ENCODE measurements at places on chromosomes 6 and 20. TPM values are rescaled to one million over a fixed set of nuclear protein-coding genes. Genes with fewer than 3 reads are reported as not detected.

- H3K27ac ChIP-seq = no peak overlapping the region
- H3K4me3 ChIP-seq = no peak overlapping the region
- DNase-seq = no peak
- no peaks in the 10 kb centered on the region for H3K36me3 ChIP-seq
- no peaks in the 10 kb centered on the region for H3K4me1 ChIP-seq
Measured at GRCh38 chr6:33172688-33173534, 19.4 kb downstream of the COL11A2 start.

FOXF2 gene
- not detected for total RNA-seq

DNA sequence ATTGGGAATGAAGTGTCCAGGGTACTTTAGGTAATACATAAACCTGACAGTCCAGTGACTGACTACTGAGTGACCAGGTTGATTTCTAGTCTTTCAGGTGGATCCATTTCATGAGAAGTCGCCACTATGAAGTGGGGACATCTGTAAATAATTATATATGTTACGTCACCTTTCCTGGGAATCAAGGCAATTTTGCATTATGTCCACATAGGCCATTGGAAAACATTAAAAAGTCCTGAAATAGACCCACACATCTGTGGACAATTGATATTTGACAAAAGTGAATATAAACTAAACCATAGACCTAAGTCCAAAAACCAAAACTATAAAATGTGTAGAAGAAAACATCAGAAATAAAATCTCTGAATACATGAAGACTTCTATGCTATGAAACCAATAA lies 231.5 kb downstream of the C6orf118 start:
- no peak overlapping the region for H3K27ac ChIP-seq
- no peaks in the 10 kb centered on the region for H3K27me3 ChIP-seq
- DNase-seq = no peak
- no peaks in the 10 kb centered on the region for H3K4me1 ChIP-seq
- no peaks in the 10 kb centered on the region for H3K36me3 ChIP-seq
- H3K4me3 ChIP-seq = no peak overlapping the region

- no peak overlapping the region for H3K4me3 ChIP-seq
- H3K27me3 ChIP-seq = no peaks in the 10 kb centered on the region
- 0 out of 2 replicates have a peak, but pooled peaks cover 5% of the 10 kb centered on the region for H3K36me3 ChIP-seq
- no peak overlapping the region for H3K27ac ChIP-seq
- DNase-seq = no peak
- peaks cover 8% of the 10 kb centered on the region for H3K4me1 ChIP-seq
Measured at GRCh38 chr6:111865909-111866546, 7.2 kb downstream of the FYN start.

VWA7 gene
- 9.6 TPM for total RNA-seq

DEF6 gene
- 27.0 TPM for total RNA-seq

SSTR4 gene
- total RNA-seq = not detected

CD24 gene
- total RNA-seq = 93.4 TPM

TSBP1 gene
- total RNA-seq = not detected
